ENCODE measurements at places on chromosomes 1 and 21. TPM values are rescaled to one million over a fixed set of nuclear protein-coding genes. Genes with fewer than 3 reads are reported as not detected.
A peak's percentile ranks its signal among the peaks of the same experiment; 100 is the strongest.

Gene TSSK3
- total RNA-seq, result 4.8 TPM

Gene SH2D2A
- total RNA-seq, result not detected

Gene CHRM3
- total RNA-seq, result 0.85 TPM

Gene MYCL
- total RNA-seq, result 22.1 TPM

DNA sequence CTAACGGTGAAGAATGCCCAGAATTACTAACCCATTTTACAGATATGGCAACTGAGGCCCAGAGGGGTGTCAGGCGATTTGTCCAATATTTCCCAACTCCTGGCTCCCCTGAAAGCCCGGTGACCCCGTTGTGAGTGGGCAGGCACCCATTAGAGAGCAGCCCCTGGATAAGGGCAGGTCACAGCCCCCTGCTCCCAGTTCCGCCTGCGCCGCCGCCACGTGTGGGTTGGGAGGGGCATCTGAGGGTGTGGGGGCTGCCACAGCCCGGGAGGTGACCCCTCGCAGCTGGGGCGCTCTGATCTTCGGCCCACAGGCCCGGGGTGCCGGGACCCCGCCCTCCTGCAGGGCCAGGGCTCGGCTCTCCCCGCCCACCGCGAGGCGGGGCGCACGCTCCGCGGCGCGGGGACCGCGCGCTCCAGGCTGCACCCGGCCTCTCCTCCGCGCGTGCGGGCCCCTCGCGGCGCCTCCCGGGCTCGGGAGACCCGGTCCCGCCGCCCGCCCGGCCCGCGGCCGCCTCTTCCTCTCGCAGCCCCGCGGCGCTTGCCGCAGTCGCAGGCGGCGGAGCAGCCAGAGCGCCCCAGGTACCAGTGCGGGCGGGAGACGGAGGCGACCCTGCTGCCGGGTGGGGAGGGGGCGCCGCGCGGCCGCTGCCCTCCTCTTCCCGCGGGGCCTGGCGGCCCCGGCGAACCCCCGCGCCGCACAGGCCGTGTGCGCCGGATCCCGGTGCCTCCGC lies at the start of gene HTR6:
Gene HTR6 (plus strand): TSS at position 423 of the 733 bp plus-strand sequence. CDS start 879 bp downstream, outside the sequence.
- no peaks in the 10 kb centered on the region for H3K36me3 ChIP-seq
- peak within 1 kb of the TSS; percentile 59 for H3K4me3 ChIP-seq
- H3K4me1 ChIP-seq, result peaks cover 3% of the 10 kb centered on the region
- H3K27ac ChIP-seq, result no peak within 1 kb of the TSS

GRCh38 chr1:74586253-74586897 lies 74.0 kb upstream of the LRRC53 start:
- DNase-seq, result no peak
- no peaks in the 10 kb centered on the region for H3K4me1 ChIP-seq
- no peaks in the 10 kb centered on the region for H3K36me3 ChIP-seq
- peak overlapping the region; percentile 26 for H3K4me3 ChIP-seq

DNA sequence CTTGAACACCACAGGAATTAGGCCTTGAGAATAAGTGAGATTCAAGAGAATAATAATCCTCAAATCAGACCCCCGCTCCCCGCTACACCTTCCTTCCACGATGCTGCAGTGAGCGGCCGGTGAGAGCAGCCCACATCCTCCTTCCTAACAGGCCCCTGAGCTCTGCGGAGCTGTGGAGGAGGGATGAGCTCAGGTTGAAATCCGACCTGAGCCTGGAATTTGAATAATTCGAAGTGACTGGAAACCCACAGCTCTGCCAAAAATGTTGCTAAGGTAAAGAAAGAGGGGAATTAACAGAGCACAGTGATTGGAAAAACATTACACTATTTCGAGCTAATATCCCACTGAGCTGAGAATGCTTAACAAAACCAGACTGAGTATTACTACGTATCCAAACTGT lies 90.0 kb downstream of the URB2 start:
- no peak for DNase-seq
- no peak overlapping the region for H3K4me3 ChIP-seq
- no peak overlapping the region for H3K27ac ChIP-seq
- H3K36me3 ChIP-seq, result no peaks in the 10 kb centered on the region
- no peaks in the 10 kb centered on the region for H3K4me1 ChIP-seq
- H3K27me3 ChIP-seq, result no peaks in the 10 kb centered on the region

DNA sequence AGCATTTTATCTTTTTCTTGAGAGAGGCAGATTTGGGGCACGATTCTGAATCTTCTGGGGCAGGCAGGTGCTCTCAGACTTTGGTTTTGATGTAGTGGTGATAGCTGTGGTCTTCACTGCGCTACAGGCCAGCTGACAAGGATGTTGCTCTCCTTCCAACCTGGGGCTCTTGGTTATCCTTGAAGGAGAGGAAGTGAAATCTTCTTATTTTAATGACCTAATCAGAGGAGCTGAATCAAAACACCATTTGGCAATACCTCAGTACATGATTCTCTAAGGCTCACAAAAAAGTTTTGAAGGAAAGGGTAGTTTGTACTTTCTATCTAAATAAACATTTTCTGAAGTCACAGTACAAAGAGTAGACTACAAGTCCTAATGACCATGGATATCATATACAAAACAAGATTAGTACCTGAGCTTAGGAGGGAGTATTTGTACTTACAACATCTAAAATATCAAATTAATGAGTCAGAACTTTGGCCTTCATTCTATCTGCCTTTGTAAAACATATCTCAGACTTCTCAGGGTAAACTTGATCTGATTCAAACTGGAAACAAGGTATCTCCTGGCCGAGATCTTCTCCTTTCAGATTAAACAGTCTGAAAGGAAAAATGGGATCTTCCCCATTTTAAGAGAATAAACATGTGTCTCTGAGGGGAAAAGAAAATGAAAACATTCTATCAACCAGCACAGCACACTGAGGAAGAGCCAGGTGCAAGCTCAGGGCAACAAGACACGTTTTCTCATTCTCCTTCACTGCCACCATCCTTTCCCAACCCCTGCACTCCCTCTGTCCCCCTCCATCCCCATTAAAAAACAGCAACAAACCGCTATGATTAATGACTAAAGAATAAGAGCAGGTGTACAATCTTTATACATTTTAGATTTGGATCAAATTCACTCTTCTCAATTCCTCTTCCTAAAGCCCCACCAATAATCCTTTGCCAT lies 69.2 kb downstream of the SH3GLB1 start:
- no peak overlapping the region for H3K4me3 ChIP-seq
- no peaks in the 10 kb centered on the region for H3K27me3 ChIP-seq
- H3K27ac ChIP-seq, result peak overlapping the region; percentile 47
- no peaks in the 10 kb centered on the region for H3K36me3 ChIP-seq
- DNase-seq, result no peak

DNA sequence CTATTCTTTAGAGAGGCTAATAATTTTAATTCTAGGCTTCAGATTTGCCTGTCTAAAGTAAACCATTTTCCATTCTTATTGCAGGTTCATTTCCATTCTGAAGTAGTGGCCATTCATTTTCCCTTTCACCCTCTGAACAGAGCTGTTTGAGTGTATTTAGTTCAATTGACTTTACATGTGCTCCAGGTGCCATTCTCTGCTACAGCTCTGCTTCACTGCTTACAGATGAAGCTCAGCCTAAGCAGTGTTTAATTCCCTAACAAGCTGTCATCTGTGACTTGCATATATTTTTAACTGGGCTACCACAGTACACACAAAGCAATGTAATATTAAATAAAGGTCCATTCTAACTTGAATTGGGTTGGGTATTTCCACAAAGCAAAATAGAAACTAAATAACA lies 1031.6 kb downstream of the KCNT2 start:
- H3K27me3 ChIP-seq, result no peaks in the 10 kb centered on the region
- no peak overlapping the region for H3K4me3 ChIP-seq
- H3K36me3 ChIP-seq, result no peaks in the 10 kb centered on the region
- H3K4me1 ChIP-seq, result no peaks in the 10 kb centered on the region
- DNase-seq, result no peak

DNA sequence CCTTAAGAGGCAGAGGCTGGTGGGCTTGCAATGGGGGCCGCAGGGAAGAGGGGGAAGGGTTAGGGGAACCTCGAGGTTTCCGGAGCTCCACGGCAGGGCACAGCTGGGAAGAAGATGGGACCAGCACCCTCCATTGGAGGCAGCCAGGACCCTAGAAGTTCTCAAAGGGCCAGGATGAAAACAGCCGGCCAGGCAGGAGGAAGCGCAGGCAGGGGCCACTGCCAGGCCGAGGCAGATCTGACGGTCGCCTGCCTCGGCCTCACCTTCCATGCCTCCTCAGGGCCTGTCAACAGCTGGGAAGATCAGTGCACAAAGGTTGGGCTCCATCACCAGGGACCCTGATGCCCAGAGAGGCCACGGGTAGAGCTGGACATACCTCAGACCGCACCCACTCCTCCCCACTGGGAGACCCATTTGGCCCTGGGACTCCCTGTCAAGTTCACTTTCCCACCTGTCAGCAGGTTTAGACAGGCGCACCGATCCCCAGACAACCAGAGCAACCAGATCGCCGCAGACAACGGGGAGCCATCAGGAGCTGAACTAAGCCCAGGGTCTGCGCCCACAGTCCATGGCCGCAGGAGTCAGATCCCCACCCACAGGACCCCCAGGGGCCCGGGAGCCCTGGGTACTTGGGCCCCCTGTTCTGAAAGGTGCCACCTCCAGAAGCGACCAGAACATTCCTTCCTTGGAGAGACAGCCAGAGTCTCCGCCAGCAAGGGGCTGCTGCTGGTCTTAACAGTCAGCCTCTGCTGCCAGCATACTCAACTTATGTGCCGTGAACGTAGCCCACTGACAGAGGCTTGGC lies 2.2 kb downstream of the SLC19A1 start:
- no peaks in the 10 kb centered on the region for H3K27me3 ChIP-seq
- peaks cover 12% of the 10 kb centered on the region for H3K4me1 ChIP-seq
- DNase-seq, result peak; percentile 5
- H3K4me3 ChIP-seq, result no peak overlapping the region

GRCh38 chr21:16194788-16195537 lies 465.2 kb downstream of the USP25 start:
- no peaks in the 10 kb centered on the region for H3K4me1 ChIP-seq
- H3K36me3 ChIP-seq, result no peaks in the 10 kb centered on the region
- no peak for DNase-seq
- peak overlapping the region; percentile 63 for H3K4me3 ChIP-seq
- no peaks in the 10 kb centered on the region for H3K27me3 ChIP-seq

Gene KRTAP19-2
- not detected for total RNA-seq

DNA sequence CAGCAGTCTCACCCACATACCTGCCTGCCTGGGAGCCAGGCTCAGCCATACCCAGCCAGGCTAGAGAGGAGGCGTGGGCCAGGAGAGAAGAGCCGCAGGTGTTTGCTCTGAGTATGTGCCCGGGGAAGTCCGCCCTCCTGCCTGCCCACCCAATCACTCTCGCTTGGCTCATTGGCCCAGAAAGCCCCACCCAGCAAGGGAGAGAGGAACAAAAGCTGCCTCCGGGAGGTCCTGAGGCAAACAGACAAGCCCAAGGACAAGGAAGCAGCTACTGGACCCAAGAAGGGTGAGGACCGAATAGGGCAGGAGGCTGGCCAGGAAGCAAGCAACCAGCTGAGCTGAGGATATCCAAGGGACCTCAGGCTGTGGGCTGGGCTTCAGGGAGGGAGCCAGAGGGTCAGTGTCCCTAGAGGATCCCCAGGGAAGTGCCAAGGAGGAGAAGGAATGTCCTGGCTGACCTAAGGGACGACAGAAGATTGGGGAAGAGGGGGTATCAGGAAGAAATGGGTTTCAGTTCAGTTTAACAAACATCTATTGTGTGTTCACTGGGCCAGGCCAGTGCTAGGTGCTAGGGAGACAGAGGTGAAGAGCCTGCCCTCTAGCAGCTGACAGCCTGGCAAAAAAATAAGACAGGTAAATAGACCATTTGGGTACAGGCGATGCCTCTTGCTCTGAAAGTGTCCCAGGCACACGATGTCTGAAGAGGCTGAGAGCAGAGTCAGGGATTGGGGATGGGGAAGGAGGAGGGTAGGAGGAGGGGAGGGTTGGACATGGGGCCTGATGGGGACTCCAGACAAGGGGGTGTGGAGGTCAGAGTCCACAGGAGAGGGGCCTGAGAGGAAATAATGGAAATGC lies at the start of gene GJB4:
Gene GJB4 (plus strand): TSS at position 238 of the 855 bp plus-strand sequence. CDS start 1,515 bp downstream, outside the sequence.
- H3K27ac ChIP-seq, result no peak within 1 kb of the TSS
- DNase-seq, result no peak
- H3K36me3 ChIP-seq, result no peaks in the 10 kb centered on the region
- H3K27me3 ChIP-seq, result no peaks in the 10 kb centered on the region
- no peak within 1 kb of the TSS for H3K4me3 ChIP-seq

Gene SPRR5
- not detected for total RNA-seq

- DNase-seq, result no peak
- no peak overlapping the region for H3K27ac ChIP-seq
- no peak overlapping the region for H3K4me3 ChIP-seq
- H3K36me3 ChIP-seq, result no peaks in the 10 kb centered on the region
Measured at GRCh38 chr1:24084050-24084449, 27.9 kb downstream of the MYOM3 start.

Gene AMY1A
- not detected for total RNA-seq

DNA sequence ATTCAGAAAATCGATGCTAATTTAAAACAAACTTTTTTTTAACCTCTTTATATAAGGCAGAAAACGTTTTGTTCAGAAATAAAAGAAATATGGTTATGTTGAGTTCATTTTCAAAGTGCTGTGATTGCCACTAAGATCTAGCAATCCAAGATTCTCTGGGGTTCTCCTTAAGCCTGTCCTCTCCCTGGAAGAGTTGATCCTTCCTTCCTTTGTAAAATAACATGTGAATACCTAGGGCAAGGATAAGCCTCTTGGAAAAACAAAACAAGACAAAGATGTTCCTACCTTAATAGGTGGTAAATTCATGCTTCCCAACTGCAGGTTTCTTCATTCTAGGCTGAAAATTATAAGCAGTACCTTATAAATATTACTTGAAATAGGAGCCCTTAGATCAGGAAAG lies 18.0 kb upstream of the FOXD3 start:
- H3K27ac ChIP-seq, result no peak overlapping the region
- DNase-seq, result no peak
- no peaks in the 10 kb centered on the region for H3K27me3 ChIP-seq
- no peaks in the 10 kb centered on the region for H3K36me3 ChIP-seq
- H3K4me3 ChIP-seq, result no peak overlapping the region
- no peaks in the 10 kb centered on the region for H3K4me1 ChIP-seq

DNA sequence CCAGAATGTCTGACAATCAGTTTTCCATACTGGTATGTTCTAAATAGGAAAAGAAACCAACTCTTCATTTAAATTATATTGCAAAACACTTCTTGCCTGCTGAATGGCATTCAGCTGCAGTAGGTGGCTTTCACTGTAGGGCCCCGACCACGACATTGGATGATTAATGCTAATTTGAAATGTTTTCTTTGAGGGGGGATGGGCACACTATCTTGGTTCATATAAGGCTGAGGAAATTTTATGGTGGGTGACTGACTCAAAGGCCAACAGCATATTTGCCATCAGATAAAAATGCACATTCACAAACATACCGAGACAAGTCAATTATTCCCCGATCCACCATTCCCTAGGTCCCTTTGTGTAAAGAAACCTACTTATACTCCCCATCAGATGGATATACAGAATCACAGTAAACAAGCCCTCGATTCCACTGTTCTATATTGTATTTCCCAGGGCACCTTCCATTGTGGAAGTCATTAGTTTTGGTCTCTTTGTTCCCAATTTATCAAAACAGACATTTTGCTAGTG lies 464.2 kb upstream of the DAB1 start:
- no peaks in the 10 kb centered on the region for H3K36me3 ChIP-seq
- no peak for DNase-seq
- no peak overlapping the region for H3K27ac ChIP-seq
- no peaks in the 10 kb centered on the region for H3K4me1 ChIP-seq

Gene CFHR4
- not detected for total RNA-seq

Gene ZNF683
- total RNA-seq, result not detected

Measured in ascending aorta (tissue), 2 donors.